Stimulated activated CD4-positive, alpha-beta T cell treated with anti-CD3 and anti-CD28 coated beads, Interleukin-1b, Interleukin-23, amount 100 ng/mL, for 4 hours (primary cell): ENCODE measurements at places on chromosomes 1 and 21.

DNA sequence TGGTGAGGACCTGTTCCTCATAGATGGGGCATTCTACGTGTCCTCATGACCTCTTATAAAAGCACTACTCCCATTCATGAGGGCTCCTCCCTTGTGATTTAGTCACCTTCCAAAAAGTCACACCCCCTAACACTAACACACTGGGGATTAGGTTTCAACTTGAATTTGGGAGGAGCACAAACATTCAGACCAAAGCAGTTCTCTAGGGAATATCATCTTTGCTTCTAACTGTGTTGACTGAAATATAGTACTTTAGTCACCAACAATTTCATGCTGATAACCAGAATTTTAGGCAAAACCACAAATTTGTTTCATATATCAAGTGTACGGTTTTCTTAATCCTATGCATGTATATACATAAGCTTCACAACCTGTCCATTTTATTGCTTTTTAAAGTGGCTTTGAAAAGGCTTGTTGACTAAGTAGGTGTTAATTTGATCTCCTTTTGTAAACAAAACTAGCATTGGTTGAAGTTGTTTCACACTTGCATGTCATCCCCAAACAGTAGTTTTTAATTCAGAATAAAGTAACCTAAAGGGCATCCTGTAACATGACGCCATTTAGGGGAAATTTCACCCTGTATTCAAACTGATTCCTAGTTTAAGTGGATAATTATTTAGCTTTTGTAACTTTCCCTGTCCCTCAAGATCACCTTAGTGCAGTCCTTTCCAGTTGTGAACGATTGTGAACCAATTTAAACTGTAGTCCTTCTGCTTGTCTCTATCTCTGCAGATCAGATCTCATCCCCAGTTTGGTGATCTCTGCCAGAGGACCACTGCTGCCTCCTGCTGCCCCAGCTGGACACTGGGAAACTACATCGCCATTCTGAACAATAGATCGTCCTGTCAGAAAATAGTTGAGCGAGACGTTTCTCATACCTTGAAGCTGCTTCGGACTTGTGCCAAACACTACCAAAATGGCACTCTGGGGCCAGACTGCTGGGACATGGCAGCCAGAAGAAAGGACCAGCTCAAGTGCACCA is 141.1 kb downstream of the TLR5 start:
- DNase-seq: no peak

GRCh38 chr1:82091729-82092128 is 291.0 kb downstream of the ADGRL2 start:
- DNase-seq: no peak

- DNase-seq: no peak
Measured at GRCh38 chr1:154512760-154513159, 10.5 kb upstream of the SHE start.

GRCh38 chr21:34519016-34519415 is 7.0 kb upstream of the KCNE1 start:
- no peak for DNase-seq

DNA sequence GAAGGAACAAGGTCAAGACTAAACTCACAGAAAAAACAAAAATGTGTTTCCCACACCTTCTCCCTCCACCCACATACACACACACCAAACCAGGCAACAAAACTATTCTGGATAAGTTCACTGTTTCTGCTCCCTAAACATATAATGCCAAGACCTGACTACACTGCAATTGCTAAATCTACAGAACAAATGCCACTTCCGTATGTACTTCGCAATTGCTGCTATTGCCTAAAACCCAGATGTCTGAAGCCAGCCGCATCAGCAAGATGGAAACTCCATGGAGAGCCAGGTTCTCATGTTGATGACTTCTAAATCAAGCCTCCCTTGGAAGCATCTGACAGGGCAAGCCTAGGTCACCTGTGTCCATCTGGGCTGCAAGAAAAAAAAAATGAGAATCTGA is 8.3 kb upstream of the AIM2 start:
- DNase-seq: no peak

DNA sequence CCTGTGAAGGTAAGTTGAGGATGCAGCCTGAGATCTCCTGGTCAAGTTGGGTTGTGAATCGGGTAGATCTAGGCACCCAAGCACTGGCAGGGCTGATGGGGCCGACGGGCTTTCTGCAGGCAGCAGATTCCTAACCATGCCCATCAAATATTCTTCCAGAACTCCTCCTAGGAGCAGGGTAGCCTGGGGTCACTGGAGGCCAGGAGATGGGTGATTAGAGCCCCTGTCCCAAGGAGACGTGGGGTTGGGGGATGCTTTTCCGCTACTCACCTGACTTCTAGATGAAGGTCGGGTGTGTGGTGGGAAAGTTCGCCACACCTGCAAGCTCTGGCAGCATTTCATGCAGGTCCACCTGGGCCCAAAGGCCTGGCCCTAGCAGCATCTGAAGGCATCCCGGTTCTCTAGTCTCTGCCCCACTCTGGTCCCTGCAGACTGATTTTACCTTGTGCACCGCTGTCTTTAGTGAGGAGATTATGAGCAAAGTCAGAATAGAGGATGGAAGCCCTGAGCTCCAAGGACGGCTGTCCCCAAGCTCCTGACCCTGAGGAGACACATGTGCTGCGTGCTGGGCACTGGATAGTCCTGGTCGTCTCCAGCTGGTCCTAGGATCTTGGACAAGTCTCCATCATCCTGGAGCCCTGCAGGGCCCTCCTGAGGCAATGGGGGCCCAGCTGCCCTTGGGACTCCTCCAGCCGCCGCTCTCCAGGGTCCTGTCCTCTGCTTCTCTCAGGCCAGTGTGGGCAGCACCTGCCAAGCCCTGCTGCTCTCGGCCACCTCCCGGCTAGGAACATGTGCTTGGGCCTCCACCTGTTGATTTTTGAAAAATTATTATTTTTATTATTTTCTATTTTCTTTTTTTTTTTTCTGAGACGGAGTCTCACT is 21.8 kb upstream of the C2CD2 start:
- no peak for DNase-seq

DNA sequence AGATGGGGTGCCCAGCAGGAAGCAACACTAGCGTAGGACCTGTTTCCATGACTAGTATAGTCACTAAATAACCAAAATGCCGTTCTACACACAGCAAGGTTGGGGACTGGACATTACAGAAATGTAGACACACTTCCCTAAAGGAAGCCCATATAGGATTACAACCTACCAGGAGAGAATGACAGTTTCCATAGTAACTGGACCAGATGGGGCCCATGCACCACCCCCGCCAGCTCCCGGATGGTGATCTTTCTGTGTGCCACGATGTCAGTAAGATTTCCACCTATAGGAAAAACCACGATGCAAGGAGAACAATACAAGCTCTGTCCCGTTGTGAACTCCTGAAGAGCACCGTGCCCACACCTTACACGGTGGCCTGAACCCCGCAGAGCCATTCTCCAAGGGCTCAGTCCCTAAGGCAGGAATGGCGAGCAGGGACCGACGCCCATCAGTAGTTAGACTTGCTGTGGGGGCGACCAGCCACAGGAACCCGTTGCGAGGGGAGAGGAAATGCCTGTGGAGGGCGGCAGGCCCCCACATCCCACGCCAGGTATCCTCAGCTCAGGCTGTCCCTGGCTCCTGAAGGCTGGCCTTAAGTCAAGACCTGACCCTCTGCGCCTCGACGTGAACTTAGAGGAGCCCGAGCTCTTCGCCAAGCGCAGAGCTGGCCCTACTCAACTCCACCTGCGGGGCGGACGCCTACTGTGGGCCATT is 13.6 kb upstream of the CEP85 start:
- DNase-seq: no peak

- DNase-seq: no peak
Measured at GRCh38 chr1:15028102-15028501, 125.4 kb upstream of the TMEM51 start.

DNA sequence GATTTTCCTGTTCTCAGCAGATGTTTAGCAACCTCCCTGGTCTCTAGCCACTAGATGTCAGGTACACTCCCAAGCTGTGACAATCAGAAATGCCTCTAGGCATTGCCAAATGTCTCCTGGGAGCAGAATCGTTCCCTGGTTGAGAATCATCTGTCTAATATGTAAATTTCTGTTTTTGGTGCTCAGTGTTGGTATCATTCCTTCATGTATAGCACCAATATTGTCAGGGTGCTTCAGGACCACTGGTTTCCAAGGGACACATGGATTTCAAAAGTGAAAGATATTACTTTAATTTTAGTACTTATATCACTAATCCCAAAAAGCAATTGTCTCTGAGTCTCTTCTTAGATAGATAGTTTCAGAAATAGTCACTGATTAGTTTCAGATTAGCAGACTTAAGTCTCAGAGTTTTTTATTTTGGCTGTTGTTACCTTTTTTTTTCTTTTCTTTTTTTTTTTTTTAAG is 160.1 kb downstream of the PTPRC start:
- DNase-seq: no peak

DNA sequence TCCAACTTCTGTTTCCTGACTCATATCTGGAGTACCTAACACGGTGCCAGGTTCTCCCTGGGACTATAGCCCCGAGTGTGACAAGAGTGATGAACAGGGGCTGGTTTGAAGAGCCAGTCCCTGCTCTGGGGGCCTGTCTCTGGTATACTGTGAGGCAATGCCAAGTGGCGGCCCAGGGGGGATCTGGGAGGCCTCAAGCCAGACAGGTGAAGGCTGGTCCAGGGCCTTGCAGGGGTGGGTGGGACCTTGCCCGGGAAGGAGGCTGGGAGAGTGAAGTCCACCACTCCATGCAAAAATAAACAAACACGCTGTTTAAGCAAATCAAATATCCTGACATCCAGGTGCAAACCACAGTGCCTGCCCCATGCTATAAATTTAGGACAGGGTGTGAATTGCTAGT is 6.8 kb upstream of the PLXNA2 start:
- DNase-seq: no peak

- no peak for DNase-seq
Measured at GRCh38 chr1:9835404-9835757, 11.6 kb upstream of the CLSTN1 start.

DNA sequence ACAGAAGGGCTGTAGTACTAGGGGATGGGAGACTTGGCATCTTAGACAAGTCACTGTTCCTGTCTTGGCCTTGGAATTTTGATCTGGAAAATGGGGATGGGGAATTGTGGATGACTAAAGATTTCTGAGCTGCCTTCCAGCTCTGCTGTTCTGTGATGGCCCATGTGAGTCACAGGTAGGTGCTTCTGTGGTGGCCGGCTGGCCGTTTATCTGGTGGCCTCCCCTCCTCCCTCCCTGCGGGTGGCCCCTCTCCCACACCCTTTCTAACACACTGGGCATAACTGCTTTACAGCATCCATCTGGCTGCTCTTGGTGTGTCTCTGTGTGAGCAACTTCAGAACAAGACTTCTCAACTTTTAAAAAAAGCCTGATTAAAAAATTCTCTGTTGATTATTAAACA is 35.9 kb downstream of the KCNA2 start:
- DNase-seq: no peak

DNA sequence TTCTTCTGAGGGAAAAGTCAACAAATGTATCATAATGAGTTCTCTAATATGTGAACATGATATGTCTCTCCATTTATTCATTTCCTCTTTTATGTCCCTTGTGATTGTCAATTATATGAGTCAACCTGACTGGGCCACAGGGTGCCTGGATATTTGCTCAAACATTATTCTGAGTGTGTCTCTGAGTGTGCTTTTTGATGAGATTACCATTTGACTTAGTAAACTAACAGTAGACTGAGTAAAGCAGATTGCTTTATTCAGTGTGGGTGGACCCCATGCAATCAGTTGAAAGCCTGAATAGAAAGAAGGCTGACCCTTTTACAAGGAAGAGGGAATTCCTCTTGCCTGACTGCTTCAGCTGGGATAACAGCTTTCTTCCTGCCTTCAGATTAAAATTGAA is 142.6 kb downstream of the SLC35F3 start:
- no peak for DNase-seq

DNA sequence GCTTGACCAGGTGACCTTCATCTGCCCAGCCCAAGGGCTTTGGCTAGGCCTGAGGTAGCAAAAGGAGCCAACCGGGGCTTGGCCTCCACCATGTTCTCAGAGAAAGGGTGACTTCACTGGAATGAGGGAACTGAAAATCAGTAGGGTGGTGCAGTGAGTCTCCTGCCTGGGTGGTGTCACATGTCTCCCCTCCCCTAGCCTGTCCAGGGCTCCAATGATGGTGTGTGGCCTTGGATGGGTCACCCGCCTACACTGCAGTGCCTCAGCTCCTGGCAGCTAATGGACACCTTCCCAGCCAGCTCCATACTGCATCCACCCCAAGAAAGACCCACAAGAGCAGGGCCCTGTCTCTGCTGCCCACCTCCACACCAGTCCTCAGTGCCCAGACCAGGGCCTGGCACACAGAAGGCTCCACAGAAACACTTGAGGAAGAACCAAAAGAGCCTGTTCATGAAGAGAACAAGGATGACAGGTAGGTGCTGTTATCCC is 678.7 kb downstream of the MATN1 start:
- no peak for DNase-seq

GRCh38 chr1:166908942-166909341 is 32.9 kb upstream of the TADA1 start:
- DNase-seq: no peak

DNA sequence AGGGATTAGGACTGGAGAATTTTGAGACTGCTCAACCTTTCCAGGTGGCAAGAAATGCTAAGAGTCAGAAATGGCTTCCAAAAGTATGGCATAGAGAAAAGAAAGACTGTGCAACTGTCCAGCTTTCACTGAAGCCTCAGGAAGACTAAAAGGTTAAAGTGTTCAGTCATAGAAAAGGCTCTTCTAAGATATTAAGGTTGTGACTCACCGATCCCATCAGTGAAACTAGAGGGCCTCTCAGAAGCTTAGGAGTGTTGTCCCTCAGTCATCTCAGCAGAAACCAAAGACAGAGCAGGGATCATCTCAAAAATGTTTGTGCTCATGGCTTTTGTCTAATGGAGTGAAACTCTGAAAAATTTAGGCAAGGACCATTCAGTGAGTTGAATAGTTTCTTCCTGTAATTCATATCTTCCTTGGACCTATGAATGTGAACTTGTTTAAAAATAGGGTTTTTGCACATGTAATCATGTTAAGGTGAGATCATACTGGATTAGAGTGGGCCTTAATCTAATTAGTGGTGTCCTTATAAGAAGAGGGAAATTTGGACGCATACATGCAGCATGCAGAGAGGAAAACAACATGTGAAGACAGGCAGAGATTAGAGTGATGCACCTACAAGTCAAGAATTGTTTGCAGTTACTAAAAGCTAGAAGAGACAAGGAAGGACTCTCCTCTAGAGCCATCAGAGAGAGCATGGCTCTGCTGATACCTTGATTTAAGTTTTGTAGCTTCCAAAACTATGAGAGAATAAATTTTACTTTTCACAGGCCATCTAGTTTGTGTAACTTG is 71.3 kb downstream of the RPE65 start:
- no peak for DNase-seq

- DNase-seq: no peak
Measured at GRCh38 chr1:20052386-20052785, 17.6 kb upstream of the PLA2G5 start.
